ENCODE measurements at places on chromosomes 4 and X. TPM values are rescaled to one million over a fixed set of nuclear protein-coding genes. Genes with fewer than 3 reads are reported as not detected.

TMPRSS11D gene
- not detected for total RNA-seq

ARR3 gene
- total RNA-seq = not detected

SPOCK3 gene
- total RNA-seq = 0.98 TPM

SOWAHB gene
- total RNA-seq = 0.81 TPM

MYOZ2 gene
- not detected for total RNA-seq

KLHL4 gene
- 20.7 TPM for total RNA-seq

Measured in mesangial cell (primary cell).